ENCODE measurements at places on chromosomes 6 and 20.
A peak's percentile ranks its signal among the peaks of the same experiment; 100 is the strongest.

GRCh38 chr6:141562851-141563763, 569.6 kb upstream of the GJE1 start:
- peak; percentile 14 for DNase-seq

DNA sequence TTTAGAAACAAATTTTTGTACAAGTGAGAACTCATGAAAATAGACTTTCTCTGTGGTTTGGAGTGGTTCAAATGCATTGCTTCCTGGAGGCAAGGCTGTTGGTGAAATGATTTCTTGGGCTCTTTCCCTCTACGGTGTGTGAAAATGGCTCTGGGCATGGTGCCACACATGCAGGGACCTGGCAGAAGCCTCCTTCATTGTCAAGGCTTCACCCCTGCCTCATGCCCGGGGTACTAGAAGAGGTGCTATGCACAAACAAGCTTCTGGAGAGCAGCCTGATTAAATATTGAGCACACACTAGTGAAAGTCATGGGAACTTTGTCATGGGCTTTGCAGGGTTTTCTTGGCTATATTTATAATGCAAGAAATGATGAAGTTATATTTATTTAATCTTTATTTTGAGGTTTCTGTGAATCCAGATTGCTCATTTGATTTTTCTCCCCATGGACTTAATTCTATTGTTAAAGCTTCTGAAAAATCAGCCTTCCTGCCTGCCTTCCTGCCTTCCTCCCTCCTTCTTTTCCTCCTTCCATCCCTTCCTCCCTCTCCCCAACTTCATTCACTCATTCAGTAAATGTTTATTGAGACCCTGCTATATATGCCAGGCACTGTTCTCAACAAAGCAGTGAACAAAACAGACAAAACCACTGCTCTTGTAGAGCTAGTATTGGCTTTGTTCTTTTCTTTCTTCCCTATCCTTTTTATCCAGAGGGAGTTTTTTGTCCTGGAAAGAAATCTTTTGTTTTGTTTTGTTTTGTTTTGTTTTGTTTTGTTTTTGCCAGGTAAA, 21.0 kb downstream of the C6orf89 start:
- no peak for DNase-seq

GRCh38 chr6:91140449-91140848, 553.6 kb upstream of the MAP3K7 start:
- DNase-seq, result no peak

- no peak for DNase-seq
These were observed 4.3 kb downstream of the GABBR1 start for GRCh38 chr6:29628419-29629281.

- DNase-seq, result peak; percentile 86
These were observed 25.4 kb downstream of the SLC17A9 start for GRCh38 chr20:62977613-62978560.

DNA sequence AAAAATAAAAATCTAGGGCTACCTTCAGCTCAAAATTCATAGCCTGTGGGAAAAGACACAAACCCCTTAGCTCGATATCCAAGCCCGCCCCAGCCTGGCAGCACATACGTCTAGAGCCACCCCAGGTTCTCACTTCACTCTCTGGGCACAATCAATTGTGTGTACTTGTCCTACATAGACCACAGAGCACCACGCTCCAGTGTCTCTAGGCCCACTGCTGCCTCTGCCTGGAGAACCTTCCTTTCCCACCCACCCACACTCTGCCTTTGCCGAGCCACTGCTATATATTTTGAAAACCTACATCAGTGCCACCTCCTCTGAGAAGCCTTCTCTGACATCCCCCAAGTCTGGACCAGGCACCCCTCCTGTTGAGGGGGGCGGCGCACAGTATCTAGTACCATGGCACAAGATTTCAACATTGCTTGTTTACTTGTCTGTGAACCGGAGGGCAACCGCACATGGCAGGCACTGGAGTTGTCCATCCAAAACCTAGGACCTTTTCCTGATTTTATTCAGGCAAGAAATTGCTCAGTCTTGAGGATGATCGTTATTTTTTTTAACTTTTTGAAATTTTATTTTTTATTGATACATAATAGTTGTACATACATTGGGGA, 141.5 kb downstream of the UNC5CL start:
- DNase-seq, result no peak

- DNase-seq, result no peak
These were observed 193.8 kb downstream of the FARS2 start for GRCh38 chr6:5455142-5455541.

- no peak for DNase-seq
These were observed 94.7 kb downstream of the YTHDF1 start for GRCh38 chr20:63121246-63121645.

DNA sequence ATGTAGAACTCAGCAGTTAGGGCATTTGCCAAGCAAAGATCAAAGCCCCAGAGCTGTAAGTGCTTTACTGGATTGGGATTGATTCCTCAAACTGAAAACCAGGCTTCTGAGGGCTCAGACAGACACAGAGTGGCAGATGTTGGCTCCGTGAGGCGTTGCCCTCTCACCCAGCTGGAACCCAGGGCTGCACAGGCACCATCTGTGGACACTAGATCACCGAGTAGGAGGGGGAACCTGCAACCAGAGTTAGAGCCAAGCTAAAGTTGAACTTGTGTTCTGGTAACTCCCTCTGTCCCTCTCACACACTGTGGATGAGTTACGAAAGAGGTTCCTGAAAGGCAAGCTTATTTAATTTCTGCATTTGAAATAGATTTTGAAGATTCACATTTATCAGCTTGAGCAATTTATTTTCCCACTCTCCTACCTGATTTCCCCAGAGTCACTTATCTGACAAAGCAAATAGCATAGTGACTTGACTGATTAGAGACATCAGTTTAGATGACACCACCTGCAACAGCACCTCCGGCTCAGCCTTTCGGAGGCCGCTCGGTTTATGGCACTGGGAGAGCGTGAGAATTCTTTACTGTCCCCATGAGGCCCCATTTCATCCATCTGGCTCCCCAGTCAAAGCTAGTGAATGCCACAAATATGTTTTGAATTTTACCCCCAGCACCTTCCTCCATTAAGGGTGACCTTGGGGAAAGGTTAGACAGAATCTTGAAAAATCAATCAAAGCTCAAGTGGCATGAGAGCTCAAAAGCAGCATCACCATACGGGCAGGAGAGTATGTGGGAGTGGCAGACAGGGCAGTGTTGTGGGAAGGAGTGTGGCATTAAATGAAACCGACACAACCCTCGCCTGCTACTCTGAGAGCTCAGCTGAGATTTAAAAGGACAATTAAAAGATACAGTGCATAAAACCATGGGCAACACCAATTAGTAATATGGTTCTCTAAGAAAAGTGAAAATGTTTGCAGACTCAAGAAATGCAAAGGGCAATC, 48.5 kb downstream of the RPF2 start:
- DNase-seq, result no peak

GRCh38 chr6:78379982-78380381, 487.4 kb upstream of the IRAK1BP1 start:
- no peak for DNase-seq

DNA sequence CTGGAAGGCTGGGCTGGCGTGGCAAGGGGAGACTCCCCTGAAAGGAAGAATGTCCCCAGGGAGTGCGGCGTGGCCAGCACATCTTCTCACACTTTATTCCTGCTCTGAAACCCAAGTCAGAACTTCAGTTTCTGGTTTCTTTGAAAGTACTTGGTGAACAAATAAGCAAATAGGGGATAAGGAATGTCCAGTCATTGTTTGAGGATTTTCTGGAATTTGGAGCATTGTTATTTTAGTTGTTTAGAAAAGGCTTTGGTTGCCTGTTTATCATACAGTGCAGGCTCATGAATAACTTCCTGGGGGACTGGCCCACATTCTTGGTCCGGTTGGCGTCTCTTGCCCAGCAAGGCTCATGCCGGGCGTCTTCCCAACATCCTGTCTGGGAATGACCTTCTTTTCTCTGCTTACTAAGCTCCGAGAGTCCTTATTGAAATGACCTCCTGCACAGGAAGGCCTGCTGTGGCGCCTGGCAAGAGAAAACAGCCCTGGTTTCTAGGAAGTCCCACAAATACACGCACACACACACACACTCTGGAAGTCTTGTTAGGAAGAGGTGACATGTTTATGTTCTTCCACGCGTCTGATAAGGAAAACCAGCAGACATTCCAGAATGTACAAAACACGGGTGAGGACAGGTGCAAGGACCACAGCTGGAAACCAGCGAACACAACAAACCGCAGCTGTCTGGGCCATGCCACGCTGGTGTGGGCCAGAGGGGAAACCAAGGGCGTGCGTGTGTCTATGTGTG, 71.9 kb downstream of the TMEM170B start:
- DNase-seq, result no peak

GRCh38 chr20:51493346-51493791, 49.1 kb downstream of the NFATC2 start:
- no peak for DNase-seq

GRCh38 chr6:79600812-79601609, 30.1 kb upstream of the SH3BGRL2 start:
- DNase-seq, result no peak

DNA sequence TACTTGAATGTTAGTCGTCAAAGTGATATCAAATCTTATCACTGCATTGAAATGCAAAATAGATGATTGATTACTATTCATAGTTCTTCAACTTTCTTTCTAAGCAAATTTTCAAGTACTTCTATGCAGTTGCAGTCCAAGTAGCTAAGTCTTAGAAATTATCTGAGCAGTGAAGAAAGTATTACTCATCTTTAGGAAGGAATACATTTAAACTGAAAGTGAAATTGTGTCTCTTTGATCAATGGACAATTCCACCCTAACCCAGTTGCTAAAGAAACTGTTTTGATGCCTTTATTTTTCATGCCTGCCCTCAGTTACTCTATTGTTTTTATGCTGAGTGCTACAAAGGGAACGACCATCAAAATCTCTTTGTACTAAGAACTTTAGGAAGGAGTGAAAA, 337.4 kb downstream of the GRIK2 start:
- DNase-seq, result no peak

GRCh38 chr6:7750197-7750596, 24.3 kb downstream of the BMP6 start:
- DNase-seq, result no peak

DNA sequence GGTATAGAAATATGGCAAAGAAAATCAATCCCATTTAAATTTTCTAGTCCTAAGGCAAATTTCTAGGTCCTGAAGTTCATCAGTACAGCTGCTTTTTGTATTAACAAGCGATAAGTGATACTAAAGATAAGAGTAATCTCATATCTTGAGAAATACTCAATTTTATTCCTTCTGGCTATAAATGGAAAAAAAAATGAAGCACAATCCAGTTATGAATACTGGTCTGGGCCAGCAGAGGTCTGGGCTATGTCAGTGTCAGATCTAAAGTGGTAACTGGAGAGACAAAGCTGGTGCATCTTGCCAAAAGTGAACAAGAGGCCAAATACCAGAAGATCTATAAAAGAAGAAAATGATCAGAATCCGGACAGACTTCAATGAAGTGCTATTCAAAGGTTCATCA, 126.4 kb downstream of the FUT9 start:
- no peak for DNase-seq

DNA sequence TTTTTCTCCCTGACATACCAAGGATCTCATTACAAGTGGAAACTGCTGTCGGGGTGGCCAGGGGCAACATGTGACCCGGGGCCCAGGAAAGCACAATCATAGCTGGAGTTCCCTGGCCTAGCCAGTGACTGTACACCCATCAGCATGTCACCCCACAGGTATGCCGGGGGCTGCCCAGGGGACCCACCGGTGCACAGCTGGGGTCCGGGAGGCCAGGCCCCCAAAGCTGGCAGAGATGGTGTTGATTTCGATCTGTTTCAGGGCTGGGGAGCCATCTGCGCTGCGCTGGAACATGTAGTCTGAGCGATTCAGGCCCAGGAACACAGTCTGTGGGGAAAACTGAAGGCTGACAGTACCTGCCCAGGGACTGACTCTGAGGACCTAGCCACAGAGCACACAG, 13.3 kb downstream of the GSS start:
- DNase-seq, result no peak

- no peak for DNase-seq
These were observed 12.8 kb downstream of the ADNP start for GRCh38 chr20:50918403-50918802.

DNA sequence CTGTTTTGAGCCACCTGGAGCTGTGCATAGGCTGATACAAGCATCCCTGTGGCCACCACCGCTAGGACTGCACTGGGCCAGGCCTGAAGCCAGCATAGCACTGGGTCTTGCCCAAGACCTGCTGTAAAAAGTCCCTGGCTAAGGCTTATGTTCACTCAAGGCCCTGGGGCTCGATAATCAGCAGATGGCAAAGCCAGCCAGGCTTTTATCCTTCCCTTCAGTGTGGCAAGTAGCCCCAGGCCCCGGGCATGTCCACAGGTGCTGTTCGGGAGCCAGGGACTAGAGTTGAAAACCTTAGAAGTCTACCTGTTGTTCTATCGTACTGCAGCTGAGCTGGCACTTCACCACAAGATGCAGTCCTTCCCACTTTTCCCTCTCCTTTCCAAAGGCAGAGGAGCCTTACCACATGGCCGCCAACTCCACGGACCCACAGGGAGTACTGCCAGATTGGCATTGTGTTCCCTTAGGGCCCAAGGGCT, 226.4 kb upstream of the ZNF217 start:
- DNase-seq, result no peak

GRCh38 chr6:161265975-161266374, 7.9 kb downstream of the AGPAT4 start:
- DNase-seq, result no peak

Data from GM06990 (cell line).